EL (cell line): ENCODE measurements at places on chromosomes 3 and 15.

GRCh38 chr3:186895406-186895805, 34.9 kb upstream of the ST6GAL1 start:
- DNase-seq = no peak

DNA sequence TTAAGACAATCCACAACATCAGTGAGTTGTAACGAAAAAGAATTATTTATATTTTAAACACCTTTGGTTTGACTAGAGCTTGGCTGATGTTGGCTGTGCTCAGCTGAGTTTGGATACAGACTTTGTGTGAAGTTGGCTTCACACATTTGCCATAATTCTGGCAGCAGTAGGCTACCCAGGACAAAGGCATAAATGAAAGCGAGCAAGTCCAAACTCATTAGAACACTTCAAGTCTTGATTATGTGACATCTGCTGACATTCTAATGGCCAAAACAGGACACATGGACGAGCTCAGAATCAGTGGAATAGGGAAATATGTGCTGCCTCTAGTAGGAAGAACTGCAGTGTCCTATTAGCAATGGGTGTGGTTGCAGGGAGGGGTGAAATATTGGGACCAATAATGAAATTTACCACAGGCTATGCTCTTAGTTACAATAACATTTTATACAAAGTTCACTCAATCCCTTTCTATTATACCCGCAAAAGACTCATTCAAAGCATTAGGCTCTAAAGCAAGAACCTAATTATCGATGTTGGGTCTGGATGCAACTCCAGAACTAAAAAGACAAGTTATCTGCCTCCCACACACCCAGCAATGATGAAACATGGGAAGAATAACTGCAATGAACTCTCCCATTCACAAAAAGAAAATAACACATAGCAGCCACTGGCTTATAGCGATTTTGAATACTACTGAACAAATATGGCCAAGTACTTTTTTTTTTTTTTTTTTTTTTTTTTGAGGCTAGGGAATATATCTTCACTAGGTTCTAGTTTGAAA, 493.9 kb upstream of the RASGRP1 start:
- no peak for DNase-seq

GRCh38 chr15:71118881-71119632, 3.8 kb downstream of the THSD4 start:
- DNase-seq = no peak

DNA sequence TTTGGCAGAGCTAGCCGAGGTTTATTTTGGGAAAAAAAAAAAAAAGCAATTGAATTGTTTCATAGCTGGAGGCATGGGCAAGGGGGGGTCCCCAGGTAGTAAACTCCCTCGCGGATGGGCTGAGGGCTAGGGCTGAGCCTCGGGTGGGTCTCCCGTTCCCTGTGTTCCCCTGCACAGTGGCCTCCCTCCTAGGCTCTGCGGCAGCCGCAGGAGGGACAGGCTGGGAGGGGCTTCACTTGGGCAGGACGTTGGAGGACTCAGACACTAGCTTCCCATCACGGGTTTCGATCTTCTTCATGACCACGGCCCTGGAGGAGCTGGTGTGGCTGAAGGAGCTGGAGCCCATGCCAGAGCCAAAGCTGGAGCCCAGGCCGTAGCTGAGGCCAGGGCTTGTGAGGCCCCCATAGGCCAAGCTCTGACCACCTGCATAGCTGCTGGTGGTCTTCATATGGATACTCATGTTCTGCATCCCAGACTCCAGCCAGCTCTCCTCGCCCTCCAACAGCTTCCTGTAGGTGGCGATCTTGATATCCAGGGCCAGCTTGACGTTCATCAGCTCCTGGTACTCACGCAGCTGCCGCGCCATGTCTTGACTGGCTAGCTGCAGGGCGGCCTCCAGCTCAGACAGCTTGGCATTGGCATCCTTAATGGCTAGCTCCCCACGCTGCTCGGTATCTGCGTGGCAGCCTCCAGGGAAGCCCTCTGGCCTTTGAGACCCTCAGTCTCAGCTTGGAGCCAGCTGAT, 64.0 kb upstream of the CDAN1 start:
- DNase-seq = no peak

DNA sequence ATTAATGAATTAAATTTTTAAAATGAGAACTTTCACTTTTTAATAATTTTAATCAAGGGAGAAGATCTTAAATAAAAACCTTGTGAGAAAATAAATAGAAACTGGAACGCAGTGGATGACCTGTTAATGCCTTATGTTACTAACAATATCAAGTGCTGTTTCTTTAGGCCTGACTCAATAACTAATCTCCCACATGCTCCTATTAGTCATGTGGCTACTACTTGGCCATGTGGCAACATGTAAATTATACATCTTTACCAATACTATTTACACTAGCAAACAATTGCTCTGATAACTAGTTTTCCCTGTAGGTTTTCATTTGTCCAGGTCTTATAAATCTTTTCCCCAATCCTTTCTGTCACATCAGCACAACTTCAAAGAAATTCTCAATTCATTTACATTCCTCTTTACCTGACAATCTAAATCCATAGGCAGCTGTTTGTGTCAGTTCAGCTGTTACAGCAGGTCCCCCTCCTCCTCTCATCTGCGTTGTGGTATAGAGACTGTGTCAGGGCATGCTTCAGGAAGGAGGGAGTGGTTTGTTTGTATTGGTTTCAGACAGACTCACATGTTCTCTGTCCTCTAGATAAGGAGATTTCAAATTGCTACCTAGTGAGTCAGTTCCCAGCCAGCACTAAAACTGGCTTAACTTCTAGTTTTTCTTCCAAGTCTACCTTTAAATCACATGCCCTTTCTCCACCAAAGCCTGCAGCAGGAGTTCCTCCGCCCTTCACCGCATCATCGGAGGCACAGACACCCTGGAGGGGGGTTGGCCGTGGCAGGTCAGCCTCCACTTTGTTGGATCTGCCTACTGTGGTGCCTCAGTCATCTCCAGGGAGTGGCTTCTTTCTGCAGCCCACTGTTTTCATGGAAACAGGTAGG, 11.3 kb upstream of the C3orf52 start:
- peak; percentile 93 for DNase-seq

DNA sequence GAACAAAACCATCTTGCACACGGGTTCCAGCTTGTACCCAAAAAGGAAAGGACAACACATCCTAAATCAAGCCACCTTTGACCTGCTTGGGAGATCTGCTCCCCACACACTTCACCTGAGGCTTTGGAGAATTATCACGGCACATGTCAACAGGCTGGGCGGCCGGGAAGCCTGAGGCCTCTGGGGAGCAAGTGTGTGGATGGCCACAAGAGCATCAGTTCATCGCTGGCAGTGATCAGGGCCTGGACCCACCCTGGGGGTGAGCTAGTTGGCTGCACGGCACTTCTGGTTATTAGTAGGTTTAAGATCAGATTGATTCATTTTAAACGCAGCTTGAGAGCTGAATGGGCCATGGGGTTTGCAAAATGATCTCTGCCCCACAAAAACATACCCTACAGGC, 108.5 kb downstream of the CHSY1 start:
- no peak for DNase-seq

DNA sequence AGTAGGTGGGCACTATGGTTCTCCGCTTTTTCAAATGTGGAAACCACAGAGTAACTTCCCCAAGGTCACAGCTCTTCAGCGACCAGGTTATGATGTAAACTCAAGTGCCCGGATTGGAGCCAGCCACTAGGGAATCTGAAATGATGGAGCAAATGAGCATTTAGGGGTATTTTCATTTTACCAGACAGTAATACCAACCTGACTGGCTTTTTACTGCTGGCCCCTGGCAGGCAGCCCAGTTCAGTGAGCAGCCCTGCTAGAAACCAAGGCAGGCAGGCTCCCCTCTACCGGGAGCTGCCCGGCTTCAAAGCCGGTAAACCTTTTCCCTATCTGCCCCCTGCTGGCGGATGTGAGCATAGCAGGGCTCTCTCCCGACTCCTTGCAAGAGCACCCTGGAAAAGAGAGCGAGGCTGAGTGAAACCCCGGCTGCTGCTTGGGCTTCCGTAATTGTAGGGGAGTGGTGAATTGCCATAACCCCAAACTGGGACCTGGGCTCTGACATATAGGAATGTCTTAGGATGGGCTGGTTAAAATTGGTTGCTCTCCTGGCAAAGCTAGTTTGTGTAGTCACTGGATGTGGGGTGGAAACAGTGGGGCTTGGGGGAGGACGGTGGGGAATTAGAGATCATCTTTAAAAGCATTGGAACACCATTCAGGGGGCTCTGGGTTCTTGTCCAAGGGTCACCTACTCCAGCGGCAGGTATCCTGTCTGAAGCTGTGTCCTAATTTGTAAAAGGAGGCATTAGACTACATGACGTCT, 98.0 kb upstream of the TNFAIP8L3 start:
- DNase-seq = peak; percentile 83
